ENCODE measurements at places on chromosomes 7 and 10.

DNA sequence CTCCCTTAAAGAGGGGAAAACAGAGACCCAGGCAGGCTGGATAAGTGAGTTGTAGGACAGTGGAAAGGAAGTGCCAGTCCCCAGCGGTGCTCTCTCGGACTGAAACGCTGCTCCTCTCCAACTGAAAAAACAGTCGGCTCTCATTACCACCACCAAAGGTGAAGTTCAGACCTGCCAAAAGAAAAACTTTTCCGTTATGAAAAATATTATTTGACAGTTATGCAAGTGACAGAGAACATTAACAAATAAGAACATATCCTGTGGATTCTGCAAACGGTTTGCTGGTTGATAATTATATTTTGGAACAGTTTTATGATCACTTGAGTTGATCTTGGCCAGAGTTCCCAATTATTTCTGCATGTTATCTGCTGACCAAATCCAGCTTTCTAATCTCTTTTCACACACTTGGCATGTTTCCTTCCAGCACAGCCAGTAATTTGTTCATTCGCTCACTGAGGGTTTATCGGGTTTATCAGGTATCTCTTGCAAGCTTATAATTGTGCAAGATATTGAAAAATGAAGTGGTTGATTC is 82.6 kb downstream of the PTPRE start:
- DNase-seq, result no peak

DNA sequence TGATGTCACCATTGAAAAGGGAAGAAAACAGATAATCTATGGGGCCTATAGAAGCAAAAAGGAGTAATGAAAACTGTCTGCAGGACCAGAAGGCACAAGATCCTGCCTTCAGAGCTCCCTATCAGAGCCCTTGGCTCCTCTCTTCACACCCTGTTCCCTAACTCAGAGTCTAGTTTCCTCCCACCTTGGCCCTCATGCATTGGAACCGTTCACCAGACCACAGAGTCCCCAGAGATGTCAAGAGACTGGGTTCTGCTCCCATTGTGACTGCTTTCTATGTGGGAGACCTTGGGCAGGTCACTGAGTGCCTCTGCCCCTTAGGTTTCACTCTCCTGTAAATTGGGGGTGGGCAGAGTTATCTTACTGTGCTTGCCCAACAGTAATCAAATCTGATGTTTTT is 80.1 kb upstream of the RPA3 start:
- peak; percentile 40 for DNase-seq

- DNase-seq, result no peak
Observed at GRCh38 chr7:132580277-132580676, 4.0 kb upstream of the PLXNA4 start.

DNA sequence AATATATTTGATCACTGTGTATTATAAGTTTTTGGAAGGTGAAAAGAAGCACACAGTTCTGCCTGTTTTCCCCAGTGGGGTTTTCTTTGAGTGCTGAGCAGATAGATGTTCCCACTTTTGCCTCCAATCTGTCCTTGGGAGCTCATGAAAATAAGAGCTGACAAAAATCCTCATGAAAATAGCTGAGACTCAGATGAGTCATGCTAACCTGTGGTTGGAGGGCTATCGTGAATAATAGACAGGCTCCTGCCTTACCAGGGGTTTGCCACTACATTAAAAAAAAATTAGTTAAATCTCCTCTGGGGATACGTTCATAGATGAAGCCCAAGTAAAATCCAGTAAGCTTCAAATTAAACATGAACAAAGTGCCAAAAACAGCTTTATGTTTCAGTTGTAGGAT is 10.9 kb upstream of the AOAH start:
- DNase-seq, result no peak

DNA sequence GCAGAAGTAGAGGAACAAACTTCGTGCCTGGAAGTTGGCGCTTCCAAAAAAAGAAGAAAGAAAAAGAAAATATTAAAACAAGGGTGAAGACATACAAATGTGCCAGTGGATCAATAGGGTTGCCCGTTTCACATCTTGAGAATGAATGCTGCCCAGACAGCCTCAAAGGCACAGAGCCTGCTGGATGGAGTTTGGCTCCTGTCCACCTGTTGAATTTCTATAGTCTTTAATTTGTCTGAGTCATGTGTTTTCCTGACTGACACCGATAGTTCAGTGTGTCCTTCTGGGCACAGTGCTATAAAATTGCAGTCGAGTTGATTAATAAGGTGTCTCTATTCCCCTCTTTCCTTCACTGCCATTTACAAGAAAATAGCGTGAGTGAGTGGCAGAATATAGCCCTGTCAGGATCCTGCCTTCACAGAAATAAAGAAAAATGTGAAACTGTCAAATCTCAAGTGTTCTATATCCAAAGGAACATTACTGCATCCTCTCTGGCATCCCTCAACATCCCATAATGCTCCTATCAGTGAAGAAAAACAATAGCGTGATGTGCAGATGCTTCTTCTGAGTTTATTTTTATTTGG is 471.3 kb upstream of the AUTS2 start:
- DNase-seq, result no peak

DNA sequence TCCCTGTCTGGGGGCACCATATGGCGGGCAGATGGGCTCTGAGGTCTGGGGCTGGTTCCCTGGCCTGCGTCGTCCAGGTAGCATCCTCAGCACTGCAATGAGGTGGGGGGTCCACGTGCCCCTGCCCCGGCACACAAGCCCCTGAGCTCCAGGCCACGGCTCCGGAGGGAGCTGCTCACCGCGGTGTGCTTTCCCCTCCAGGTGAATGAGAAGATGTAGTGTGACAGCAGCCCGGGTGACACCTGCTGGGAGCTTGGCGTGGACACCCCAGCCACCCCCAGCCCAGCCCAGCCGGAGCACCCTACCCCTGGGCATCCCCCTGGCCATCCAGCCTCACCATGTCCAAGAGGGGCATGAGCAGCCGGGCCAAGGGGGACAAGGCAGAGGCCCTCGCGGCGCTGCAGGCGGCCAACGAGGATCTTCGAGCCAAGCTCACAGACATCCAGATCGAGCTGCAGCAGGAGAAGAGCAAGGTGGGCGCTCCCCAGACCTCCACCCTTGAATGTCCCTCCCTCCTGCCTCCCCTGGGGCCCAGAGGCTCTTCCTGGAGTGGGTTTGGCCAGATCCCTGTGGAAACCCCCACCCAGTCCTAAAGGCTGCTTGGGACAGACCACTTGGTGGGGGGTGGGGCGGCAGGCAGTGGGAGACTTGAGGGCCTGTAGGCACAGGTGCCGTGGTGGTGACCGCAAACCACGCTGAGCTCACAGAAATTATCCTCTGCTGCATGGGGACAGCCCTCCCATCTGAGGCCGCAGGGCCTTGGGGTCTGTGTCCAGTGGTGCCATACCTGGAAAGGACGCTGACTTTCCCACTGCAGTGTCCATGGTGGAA is 38.9 kb downstream of the JAKMIP3 start:
- no peak for DNase-seq

DNA sequence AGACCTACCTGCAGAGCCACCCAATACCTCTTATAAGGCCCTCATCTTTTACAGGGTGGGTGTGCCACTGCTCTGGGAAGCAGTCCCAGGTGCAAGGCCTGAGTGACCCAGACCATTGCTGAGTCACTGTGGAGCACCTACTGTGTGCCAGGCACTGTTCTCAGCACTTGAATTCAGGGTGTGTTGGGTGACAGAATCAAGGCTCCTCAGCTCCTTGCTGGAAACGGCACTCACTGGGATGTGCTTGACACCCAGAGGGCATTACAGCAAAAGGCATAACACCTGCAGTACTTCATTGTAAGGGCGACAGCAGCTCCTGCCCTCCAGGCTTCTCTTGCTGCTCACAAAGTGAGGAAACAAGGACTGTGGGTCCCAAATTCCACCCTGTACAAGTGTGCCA is 7.1 kb downstream of the CAMK2B start:
- DNase-seq, result no peak
